Activated CD4-positive, alpha-beta T cell treated with anti-CD3 and anti-CD28 coated beads for 24 hours (primary cell): ENCODE measurements at places on chromosomes 5 and 9.

GRCh38 chr5:41738710-41739354 is 131.4 kb downstream of the OXCT1 start:
- DNase-seq, result no peak

GRCh38 chr5:73031839-73032238 is 76.0 kb downstream of the FCHO2 start:
- DNase-seq, result no peak

GRCh38 chr9:100394816-100395215 is 32.1 kb upstream of the MSANTD3 start:
- DNase-seq, result no peak

DNA sequence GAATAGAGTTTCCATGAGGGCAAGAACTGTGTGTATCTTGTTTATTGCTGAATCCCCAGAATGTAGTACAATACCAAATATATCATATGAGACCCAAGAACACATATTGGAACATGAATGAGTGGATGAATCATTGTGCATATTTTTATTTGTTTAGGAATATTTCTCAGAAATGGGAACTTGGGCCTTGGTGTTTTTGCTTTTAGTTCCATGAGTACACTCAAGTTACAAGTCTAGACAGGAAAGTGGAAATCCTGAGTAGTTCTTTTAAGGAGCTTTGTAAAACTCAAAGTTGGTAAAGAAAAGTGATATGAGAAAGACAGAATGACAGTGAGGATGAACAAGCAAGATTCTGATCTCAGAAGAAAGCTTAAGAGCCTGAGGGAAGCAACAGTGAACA is 647.0 kb downstream of the EFNA5 start:
- DNase-seq, result no peak

DNA sequence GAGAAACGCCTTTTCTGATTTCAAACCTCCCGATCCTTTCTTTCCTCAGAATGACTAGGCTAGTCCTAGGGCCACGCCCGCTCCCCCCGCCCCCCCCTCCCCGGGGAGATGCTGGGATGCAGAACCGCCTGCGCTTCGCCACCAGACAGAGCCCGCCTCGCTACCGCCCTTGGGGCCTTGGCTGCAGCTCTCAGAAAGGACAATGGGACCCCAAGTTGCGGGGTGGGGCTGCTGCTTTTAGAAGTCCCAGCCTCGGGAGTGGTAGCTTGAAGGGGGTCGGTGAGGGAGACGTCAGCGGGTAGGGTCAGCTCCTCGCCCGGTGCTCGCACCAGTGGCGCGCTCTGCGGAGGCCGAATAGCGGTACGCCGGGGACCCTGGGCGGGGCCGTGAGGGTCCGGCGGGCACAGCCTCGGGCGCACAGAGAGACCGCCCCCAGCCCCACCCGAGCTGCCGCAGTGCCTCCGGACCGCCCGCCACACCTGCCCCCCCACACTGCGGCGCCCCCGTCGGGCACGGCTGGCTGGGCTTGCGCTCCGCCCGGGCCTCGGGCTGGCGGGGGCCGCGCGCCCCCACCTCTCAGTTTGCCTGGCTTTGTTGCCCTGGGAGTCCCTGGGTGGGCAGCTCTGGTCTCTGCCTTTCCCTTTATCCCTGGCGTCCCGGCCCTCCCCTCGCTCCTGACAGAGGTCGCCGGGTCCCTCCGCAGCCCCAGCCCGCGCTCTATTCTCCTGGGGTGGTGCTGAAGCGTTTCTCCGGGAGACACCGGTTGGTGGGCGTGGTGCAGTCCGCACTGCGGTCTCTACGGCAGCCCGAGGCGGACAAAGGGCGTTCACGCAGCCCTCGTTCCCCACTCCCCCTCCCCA is 1.2 kb downstream of the MAP1B start:
- no peak for DNase-seq

GRCh38 chr5:109450129-109450877 is 40.5 kb upstream of the PJA2 start:
- DNase-seq, result no peak

DNA sequence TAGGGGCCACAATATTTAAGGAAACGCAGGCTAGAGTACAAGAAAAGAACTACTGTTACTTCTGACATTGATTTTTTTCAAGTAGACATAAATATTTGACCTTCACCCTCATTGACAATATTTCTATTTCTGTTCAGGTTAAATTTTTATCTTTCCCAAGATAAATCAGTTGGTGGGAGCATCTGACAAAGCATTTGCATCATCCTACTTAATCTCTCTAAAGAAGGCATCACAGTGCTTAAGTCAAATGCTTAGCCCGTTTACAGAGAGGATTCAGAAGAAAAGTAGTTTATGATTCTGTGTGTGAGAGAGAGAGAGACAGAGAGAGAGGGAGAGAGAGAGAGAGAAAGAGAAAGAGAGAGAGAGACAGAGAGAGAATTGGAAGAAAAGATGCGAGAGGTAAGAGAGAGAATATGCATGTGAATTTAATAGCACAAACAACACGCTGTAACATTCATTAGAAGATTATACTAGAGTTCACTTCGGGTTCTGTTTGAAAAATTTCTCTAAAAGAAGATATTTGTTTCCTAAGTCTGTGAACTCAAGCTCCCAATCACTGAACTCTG is 1093.3 kb upstream of the CDH6 start:
- DNase-seq, result no peak

- DNase-seq, result no peak
Observed at GRCh38 chr5:78628270-78628992, 20.1 kb downstream of the LHFPL2 start.

- DNase-seq, result no peak
Observed at GRCh38 chr5:74482990-74483389, 157.5 kb downstream of the ENC1 start.

GRCh38 chr9:89888677-89889076 is 283.9 kb downstream of the GADD45G start:
- DNase-seq, result no peak

DNA sequence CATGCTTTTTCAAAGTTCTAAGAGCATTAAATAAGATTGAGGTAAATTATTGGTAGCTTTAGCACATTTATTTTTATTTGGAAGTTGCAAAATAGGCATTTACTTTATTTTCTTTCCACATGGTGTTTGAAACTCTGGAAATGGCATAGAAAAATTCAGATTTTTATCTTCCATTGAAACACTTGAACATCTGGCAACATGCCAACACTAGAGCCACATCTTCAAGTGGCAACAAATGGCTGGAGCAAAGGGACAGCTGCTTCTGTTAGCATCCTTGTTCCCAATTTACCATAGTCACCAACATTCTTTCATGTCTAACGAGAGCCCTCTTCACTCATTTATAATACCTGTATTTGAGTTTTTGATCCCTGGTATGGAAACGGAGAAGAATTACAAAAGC is 539.9 kb downstream of the ZNF608 start:
- DNase-seq, result no peak

GRCh38 chr5:96818125-96818788 is 10.5 kb upstream of the ERAP1 start:
- DNase-seq, result no peak

DNA sequence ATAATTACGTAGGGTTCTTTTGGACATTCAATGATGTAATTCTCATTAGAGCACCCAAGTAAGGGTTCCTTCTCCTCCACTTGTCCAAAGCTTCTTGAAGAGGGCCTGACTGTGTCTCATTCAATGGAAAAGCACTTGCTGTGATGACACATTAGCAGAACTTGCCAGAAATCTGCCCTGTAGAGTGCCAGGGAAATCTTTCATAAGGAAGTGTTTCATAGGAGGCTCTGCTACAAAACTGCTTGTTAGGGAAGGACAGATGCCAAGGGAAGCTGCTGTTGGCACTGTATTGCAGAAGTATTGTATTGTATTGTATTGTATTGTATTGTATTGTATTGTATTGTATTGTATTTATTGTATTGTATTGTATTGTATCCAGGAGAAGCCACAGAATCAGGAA is 45.5 kb upstream of the MPDZ start:
- DNase-seq, result no peak

DNA sequence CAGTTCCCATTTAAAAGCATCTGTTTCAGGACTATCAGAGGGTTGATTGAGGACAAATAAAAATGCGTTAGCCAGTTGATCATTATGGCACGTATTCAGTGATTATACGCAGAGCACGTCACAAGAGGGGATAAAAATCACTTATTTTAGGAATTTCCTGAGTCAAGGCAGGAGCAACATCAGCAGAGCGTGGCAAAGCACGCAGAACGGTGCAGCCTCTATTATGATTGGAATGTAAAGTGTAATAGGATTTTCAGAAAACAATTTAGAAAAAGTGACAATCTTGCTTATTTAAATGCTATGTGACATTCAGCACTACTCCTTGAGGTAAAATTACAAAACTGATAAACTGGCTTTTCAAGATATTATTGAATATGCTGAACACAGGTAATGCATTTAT is 413.6 kb upstream of the DAP start:
- DNase-seq, result no peak

DNA sequence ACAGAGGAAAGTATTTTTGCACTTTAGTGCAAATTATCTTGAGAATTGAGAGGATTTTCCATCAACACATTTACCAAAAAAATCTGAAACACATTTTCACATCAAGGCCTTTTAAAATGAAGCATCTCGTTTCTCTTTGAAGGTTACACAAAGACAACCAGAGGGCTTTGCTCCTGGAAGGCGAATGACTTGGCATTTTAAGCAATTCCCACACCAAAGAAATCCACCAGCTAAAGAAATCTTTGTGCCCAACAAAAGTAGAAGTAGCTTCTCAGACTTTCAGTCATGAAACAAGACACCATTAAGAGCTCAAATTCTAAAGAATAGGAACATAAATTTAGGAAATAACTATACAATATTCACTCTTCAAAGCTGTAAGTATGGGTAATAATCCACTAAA is 59.9 kb downstream of the HABP4 start:
- DNase-seq, result no peak

- no peak for DNase-seq
Observed at GRCh38 chr5:69416699-69417098, 1.8 kb downstream of the MARVELD2 start.

DNA sequence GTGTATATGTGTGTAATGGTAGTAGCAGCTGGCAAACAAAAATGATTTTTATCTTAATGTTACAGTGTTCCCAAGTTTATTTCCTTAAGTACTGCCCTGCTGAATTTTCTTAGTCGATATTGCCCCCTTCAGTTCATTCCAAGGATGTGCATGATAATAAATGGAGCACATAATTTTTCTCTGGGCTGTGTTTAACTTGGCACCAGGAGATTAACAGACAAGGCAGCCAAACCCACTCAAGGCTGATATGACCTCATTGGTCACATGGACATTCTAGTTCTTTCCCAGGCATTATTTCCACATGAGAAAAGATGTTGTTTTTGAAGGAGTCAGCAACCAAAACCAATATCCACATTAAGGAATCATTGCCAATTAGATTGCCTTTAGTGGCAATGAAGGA is 61.8 kb downstream of the COX7C start:
- DNase-seq, result no peak

GRCh38 chr9:551986-552929 is 289.2 kb upstream of the DMRT1 start:
- no peak for DNase-seq

- no peak for DNase-seq
Observed at GRCh38 chr9:135484460-135485277, 5.1 kb downstream of the PPP1R26 start.

DNA sequence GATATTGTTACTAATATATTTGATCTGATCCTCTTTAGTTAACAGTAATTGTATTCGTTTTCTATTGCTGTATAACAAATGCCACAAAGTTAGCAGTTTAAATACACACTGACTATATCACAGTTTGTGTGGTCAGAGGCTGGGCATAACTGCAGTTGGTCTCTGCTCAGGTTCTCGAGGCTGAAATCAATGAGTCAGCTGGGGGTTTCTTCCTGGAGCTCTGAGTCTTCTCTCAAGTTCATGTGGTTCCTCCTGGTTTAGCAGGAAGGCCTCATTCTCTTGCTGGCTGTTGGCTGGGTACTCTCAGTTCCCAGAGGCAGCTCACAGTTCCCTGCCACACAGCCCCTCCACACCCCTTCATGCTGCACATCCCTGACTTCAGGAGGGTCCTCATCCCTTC is 20.7 kb downstream of the COL23A1 start:
- no peak for DNase-seq

DNA sequence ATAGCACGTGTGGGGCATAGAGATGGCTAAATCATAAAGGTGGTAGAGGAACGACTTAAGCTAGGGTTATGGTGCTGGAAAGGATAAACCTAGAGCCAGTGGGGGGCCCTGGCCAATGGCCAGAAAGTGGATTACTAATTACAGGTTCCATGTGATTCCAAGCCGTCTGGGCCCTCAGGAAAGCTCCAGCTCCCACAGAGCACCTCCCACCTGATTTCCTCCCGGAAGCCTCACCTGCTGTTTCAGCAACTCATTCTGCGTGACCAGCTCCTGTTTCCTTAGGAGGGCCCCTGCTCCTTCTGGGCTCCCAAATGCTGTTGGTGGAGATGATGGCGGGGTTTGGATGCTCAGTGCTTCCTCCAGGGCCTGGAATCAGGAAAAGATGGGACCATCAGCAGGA is 16.2 kb downstream of the GPX3 start:
- no peak for DNase-seq

GRCh38 chr5:40501711-40502444 is 177.8 kb upstream of the PTGER4 start:
- no peak for DNase-seq

DNA sequence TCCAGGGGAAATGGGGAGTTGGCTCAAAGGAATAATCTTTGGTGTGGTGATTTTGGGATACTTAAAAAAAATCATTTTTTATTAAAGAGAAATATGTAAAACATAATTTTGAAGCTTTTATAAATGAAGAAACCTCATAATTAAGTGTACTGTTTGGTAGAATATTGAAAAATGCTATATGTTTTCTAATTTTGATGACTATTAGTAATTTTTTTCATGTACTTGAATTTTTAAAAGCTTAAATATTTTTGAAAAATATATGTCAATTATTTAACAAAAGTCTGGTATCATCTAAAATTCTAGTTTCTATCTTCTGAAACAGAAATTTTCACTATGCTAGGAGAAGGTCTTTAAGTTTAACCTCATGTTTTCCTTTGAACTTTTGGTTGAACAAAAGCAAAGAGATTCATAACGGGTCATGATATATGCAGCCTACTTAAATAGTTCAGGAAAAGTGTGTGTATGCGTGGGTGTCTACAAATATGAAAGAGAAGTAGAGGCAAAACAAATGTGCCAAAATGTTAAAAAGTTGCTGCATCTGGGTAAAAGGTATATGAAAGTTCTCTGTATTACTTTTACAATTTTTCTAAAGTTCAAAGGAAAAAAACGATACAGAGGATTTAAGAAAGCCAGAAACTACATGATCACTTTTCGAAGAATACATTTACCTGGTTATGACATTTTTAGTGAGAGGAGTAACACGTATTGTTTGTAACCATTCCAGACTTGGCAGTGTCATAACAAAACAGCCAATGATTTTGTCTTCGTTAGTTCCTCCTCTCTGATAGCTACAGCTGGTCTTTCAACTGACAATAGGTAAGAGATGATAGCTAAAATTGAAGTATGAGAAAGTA is 117.3 kb upstream of the TNFAIP8 start:
- DNase-seq, result no peak

DNA sequence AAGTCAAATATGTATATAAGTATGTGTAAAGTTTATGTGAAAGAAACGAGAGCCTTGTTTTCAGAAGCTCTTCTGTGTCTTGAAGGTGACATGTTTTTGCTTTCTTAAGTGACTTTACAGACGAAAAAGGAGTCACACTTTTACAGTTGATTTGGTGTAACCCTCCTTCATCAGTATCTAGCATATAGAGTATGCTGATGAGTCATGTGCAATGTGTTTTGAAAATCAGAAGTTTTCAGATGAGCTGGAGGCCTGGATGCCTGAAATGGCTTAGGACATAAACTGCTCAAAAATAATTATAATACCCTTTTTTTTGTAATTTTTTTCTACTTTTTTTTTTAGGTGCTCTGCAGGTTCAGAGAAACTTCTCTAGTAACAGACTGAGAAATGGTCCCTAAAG is 209.5 kb downstream of the CD180 start:
- DNase-seq, result no peak

- DNase-seq, result no peak
Observed at GRCh38 chr9:89177944-89178829, at the start of gene SHC3. Gene SHC3 (minus strand): TSS chr9:89178818. CDS start chr9:89178460, 358 bp downstream.
